Spinal cord (tissue), 10 donors: ENCODE measurements at places on chromosomes 16 and 17.

- no peak for DNase-seq
Observed at GRCh38 chr16:8229011-8229520, 361.2 kb downstream of the TMEM114 start.

DNA sequence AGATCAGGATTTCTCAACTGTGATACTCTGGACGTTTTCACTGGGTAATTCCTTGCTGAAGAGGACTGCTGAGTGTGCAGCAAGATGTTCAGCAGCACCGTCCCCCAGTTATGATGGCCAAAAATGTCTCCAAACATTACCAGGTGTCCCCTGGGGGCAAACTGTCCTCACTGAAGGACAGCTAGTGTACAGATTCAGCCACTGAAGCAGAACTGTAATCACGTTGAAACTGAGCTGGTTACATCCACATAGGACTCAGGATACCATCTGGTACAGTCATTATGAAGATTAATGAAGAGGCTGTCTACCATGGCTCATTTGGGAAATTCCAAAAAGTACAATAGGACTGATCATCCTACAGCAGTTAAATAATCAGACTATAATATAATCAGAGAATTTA, 43.3 kb upstream of the GINS3 start:
- no peak for DNase-seq

- DNase-seq, result peak; percentile 76
Observed at GRCh38 chr17:42536048-42536371, at the start of gene NAGLU. NAGLU (plus strand) TSS chr17:42536241; CDS start chr17:42536273, 32 bp downstream.

DNA sequence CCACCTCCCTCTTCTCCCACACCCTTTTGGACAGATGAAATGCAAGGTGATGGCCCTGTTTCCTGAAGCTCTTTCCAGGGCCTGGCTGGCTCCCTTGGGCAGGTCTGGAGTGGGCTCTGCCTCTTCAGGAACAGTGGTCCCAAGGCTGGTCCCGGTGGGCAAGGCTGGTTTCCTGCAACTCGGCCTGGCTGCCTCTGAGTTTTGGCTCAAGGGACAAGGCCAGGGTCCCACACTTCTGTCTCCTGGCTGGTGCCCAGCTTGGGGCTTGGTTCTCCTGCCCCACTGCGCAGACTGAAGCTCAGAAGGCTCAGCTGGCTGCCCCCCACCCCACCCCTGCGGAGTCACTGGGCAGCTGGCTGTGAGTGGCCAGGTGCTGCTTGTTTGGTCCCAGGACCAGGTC, 3.8 kb upstream of the ACTG1 start:
- DNase-seq, result no peak

- DNase-seq, result no peak
Observed at GRCh38 chr17:74430706-74431567, 951 bp upstream of the GPRC5C start.

GRCh38 chr17:436571-436970, 84.0 kb upstream of the RPH3AL start:
- DNase-seq, result no peak
